ENCODE measurements at places on chromosomes 11 and 22.

GRCh38 chr11:87007963-87008362 is 29.8 kb upstream of the TMEM135 start:
- no peak for DNase-seq

GRCh38 chr11:70751142-70751734 is 352.9 kb downstream of the CTTN start:
- DNase-seq = no peak

DNA sequence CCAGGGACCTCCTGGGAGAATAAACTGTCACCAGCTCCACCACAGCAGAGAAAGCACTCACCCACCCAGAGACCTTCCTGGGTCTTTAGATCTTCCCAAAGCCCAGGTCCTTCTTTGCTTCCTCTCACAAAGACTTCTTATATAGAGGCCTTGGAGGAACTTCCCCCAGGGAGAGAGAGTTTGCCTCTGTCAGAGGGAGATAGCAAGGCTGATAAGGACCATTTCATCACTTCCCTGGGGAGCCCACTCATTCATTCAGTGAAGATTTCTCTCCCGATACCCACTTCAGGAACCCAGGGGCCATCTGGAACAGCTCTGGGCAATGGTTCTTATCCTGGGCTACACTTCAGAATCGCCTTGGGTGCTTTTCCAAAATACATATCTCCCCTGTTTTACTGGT is at the start of gene PRG2:
Gene PRG2 (minus strand): TSS at position 116 of the 400 bp plus-strand sequence. CDS start 706 bp downstream, outside the sequence.
- DNase-seq = no peak

GRCh38 chr22:19640306-19640705 is 74.0 kb upstream of the SEPTIN5 start:
- no peak for DNase-seq

GRCh38 chr22:50266994-50267393 is 3.2 kb downstream of the MAPK11 start:
- DNase-seq = no peak

- no peak for DNase-seq
These were observed 245.0 kb upstream of the POU2AF2 start for GRCh38 chr11:111000400-111001080.

- DNase-seq = no peak
These were observed 115.8 kb upstream of the THY1 start for GRCh38 chr11:119538753-119539152.
